Stimulated activated CD4-positive, alpha-beta T cell treated with anti-CD3 and anti-CD28 coated beads, TNF-alpha, amount 100 ng/mL, for 4 hours (primary cell): ENCODE measurements at places on chromosomes 2 and 18.

DNA sequence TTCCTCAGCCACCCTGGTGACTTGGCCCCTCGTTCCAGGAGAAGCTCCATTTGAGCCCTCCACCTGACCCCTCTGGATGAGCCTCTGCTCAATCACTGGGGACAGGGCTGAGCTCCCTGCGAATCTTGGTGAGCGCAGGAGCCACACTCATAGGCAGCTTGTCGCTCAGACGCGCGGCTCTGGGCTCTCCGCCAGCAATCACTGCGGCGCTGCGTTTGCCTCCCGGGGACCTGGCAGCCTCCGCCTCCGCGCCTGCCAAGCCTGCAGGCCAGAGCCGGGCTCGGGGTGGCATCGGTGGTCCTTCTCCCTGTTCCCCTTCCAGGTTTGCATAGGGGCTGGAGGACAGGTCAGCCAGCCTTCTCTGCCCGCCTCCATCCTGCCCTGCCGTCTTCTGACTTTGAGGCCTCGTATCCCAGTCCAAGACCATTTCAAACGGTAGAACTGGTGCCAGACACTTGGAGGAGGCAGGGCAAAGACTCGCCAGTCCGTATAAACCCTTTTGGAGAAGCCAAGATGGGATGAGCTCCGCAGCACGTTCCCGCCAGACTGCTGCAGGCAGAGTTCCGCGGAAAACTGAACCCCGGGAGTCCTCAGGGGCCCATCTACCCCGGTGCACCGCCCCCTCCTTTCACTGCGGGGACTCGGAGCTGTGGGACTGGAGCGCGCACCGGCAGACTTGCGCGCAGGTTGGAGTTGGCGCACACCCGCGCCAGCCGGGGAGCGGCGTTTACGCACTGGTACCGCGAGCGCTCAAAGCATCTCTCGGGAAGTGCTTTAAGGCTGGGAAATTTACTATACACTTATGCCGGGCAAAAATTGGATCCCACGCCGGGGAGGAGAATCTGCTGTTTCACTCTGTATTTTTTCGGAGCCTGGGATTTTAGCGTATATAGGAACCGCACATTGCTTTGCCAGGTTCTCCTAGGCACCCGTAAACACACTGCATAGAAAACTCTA lies 1.1 kb upstream of the TACR1 start:
- no peak for DNase-seq

- no peak for DNase-seq
These were observed 852 bp downstream of the POLI start for GRCh38 chr18:54269893-54270844.

DNA sequence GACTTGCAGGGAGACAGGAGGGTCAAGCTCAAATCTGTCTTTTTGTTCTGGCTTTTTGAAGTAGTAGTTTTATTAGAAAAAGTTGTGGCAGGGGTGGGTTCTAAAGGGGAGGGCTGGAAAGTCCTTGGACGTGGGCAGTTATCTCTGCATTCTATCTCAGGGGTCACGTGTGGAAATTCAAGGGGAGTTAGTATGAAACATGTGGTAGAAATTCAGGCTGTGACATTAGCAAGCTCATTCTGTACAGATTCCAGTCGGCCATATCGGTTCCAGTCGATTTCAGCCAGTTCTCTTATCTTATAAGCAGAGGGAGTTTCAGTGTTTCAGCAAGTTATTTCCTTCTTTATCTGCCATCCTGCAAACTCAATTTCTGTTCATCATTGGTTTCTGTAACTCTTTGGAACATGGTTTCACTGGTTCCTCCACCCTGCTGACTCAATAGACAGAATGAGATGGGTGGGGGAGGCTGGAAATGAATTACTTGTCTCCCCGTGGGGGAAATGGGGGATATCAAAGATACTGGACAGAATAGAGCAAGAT lies 53.0 kb downstream of the RAB27B start:
- no peak for DNase-seq

DNA sequence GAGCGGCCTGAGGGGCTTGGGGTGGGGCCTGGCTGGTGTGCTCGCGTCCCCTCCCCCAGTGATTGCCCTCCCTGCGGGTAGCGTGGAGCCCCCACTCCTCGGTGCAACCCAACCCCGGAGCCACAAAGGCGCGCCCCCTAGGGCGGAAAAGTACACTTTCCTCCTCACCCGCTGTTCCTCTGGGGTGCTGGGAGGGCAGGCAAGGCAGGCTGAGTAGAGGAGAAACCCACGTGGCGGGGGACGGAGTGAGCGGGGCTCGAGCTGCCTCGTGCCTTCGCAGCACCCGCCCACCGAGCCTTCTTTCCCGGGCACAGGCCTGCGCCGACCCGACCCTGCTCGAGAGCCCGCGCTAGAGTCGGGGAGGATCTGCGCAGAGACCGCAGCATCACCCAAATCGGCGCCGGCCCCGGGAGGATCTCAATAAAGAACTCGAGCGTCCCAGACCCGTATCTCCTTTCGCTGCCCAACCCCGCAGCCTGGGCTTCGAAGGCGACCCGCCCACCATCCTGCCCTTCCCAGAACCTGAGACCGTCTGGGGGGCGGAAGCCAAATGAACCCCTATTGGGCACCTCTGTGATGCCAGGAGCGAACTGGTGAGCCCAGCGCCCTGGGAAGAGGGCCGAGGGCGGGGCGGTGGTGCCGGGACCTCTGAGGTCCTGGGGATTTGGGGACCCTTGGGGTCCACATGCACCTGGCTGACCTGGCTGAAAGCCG lies 1.5 kb downstream of the UCN start:
- peak; percentile 26 for DNase-seq

- DNase-seq = no peak
These were observed 678 bp downstream of the CYP27C1 start for GRCh38 chr2:127219171-127220070.

GRCh38 chr2:71463342-71463654 lies 9.9 kb downstream of the DYSF start:
- DNase-seq = no peak

DNA sequence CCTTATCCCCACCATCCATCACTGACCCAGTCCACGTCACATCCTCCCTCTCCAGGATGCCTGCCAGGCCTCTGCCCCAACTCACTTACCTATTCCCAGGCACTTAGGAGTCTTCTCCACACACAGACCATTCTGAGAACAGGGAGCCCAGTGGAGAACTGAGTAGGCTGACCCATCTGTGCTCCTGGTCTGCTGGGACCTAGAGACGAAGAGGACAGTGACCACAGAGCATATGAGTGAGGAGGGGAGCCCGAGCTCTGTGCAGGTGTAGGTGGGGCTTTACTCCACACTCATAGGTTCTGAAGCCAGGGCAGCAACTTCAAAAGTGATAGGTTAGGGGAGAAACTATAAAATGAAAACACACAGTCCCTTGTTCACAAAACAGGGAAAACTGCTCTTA lies 130.0 kb downstream of the NDUFA10 start:
- DNase-seq = no peak
